LHCN-M2 (cell line): ENCODE measurements at places on chromosomes 2 and 18. TPM values are rescaled to one million over a fixed set of nuclear protein-coding genes. Genes with fewer than 3 reads are reported as not detected.

TRIB2 gene
- 15.6 and 15.8 TPM in 2 replicates for total RNA-seq

ATP6V1B1 gene
- total RNA-seq, result 0.90 and 2.0 TPM in 2 replicates

LBH gene
- total RNA-seq, result 49.2 and 71.0 TPM in 2 replicates

STPG4 gene
- total RNA-seq, result 0.17 and 0.19 TPM in 2 replicates
